NCI-H1436 treated with DMSO at 0.1 percent for 48 hours (cell line): ENCODE measurements at places on chromosomes 16 and 17.

- no peak for DNase-seq
These were observed 445.7 kb downstream of the UTP18 start for GRCh38 chr17:51706093-51706492.

GRCh38 chr16:31695667-31696066, 168.0 kb downstream of the AHSP start:
- DNase-seq, result no peak

GRCh38 chr16:88289561-88289960, 93.2 kb upstream of the ZNF469 start:
- DNase-seq, result no peak

GRCh38 chr16:28910086-28911031, 14.7 kb downstream of the RABEP2 start:
- no peak for DNase-seq

DNA sequence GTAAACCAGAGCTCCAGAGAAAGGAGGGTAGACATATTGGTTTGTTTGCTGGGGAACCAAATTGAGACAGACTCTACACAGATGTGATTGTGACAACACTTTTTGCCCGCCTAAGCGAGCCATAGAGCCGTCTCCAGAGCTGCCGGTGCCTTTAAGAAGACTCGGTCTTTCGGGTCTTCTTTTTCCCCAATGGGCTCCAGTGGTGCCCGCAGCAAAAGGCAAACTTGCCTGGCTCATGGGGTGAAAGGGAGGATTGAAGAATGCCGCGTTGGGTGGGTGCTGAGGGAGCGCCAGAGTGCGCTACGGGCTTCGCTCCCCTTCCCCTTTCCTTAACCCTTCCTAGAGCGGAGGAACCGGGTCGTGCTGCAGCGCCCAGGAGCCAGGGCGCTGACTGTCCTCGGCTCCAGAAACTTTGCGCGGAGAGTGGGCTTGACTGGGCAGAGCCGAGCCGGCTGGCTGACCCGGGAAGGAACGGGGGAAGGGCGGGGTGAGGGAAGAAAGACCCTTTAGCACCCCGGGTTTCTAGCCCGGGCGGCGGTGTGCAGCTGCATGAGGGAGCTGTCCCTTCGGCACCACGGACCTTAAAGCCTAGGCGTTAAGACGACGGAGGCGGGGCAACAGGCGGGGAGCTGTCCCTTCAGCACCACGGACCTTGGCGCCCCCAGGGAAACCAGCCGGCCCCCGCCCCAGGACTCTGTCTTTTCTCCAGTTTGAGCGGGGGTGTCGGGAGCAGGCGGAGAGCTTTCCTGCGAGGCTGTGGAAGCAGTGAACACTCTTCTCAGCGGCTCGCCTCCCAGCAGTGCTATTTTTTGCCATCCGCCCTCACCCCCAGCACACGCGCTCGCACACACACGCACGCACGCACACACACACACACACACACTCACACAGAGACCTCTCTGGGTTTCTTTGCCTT, at the start of gene CACNG3:
Gene CACNG3, plus strand, starts transcription at position 880 of the 916 bp plus-strand sequence. CDS start 420 bp downstream, outside the sequence.
- DNase-seq, result no peak

DNA sequence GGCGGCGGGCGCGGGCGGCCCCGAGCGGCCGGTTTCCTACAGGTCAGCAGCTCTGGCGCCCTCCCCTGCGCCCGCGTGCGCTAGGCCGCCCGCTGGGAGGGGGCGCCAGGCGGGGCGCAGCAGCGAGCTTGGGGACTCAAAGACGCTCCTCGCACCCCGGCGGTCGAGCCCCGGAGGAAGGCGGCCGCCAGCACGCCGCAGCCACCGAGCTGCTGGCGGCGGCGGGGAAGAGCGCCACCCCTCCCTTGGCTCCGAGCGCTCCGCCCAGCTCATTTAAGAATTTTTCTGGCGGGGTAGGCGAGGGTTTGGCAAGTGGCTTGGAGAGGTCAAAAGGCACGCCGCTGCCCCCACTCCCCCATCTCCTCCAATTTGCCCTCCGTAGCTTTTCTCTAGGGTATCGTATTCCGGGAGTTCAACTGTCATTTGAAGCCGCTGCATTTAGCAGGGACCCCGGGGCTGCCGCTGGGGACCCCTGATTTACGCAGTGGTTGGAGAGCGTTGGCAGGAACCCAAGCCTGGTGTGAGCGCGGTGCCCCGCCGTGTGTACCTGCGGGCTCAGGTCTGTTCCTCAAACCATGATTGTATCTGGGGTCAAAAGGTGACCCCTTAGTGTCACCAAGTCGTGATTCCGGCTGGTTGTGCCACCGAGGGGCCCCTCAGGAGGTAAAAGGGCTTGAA, 59.5 kb upstream of the GSE1 start:
- DNase-seq, result no peak

- no peak for DNase-seq
These were observed 650.4 kb downstream of the WWOX start for GRCh38 chr16:78749745-78750268.

DNA sequence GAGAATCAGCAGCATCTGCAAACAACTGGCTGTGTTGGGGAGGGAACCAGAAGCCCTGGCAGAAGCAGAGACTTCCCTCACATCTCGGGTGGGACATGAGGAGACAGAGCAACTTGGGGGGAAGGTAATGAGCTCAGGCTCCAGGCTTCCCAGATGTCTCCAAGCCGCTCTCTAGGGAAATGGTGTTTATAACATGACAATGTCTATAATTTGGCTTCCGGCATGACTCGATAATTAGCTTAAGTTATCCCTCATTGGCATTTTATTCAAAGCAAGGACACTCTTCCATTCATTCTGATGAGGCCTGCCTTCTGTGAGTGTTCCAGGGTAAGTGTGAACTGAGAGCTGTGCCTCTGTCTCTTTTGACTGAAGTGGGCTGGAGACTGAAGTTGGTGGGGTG, 14.7 kb upstream of the MLLT6 start:
- peak; percentile 38 for DNase-seq

DNA sequence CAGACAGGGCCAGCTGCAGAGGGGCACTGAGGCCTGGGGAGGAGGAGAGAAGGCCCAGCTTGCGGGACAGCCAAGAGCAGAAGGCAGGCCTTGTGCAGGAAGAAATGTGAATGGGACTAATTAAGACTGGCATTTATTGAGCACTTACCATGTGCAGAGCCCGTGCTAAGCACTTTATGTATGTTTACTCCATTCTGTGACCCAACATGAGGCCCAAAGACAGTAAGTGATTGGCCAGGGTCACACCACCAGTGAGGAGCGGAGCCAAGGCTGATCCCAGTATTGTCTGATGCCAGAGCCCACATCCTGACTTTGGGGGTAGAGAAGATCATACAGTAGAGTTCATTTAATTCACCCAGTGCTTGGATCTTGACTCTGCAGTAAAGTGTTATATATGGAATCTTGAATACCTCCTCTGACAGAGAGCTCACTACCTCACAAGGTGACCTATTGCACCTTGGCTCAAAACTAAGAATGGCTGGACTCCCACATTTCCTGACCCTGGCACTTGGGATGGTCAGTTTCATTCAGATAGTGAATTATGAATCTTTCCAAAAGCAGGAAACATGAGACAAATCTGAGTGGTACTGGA, 13.6 kb downstream of the KATNB1 start:
- no peak for DNase-seq

GRCh38 chr17:29661213-29661612, 38.5 kb upstream of the CORO6 start:
- DNase-seq, result peak; percentile 20

- no peak for DNase-seq
These were observed 56.0 kb downstream of the TNFRSF13B start for GRCh38 chr17:16915752-16916556.

GRCh38 chr17:16406742-16407674, 8.4 kb upstream of the TRPV2 start:
- DNase-seq, result peak; percentile 19

GRCh38 chr16:15398618-15399316, 3.2 kb downstream of the MPV17L start:
- DNase-seq, result no peak

DNA sequence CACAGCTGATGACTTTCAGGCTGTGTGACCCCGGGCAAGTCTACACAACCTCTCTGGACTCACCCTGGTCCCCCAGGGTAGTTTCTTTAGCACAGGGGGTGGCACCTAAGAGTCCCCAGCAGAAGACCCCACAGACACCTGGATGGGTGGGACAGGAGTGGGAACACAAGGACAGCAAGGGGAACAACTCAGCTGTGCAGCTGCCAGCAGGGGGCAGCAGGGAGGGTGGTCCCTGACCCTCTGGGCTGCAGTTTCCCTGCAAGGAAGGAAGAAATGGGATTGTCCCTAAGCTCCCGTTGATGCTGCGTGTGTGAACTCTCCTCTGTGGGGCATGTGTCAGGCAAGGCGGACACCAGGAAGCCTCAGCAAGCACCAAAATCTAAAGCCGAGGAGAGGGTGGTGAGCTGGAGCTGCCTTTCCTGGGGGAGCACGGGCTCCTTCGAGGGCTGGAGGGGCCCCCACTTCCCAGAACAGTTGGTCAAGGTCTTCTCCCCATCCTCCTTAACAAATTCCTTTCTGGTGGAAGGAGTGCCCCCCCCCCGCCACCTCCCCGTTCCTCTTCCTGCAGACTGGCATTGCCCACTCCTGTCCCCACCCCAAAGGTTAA, 24.1 kb upstream of the CDH5 start:
- no peak for DNase-seq

DNA sequence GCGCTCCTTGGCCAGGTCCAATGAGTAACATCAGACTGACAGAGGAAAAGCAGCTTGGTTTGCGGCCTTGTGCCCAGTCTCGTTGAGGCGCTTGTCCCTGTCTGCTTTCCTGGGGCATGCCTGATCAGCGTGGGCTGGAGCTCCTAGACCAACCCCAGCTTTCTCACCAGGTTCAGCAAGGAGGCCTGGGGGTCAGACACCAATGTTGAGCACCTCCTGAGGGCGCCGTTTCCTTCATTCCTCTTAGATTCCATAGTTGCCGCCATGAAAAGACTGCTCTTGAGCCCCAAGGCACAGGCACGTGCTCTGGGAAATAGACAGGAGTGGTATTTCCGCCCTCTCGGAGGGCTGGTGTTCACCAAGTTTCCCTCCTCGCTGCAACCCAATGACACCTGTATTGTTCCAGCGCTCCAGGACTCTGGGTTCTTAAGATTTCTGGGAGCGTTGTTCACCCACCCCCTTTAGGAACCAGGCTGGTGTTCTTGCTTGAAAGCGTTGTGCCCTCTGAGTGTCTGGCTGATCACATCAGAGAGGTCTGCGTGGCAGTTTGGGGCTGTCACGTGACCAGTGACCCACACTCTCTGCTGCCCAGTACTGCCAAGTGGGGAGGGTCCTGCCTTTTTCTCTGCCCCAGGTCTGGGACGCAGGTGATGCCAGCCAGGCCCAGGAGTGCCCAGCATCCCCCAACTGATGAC, 18.0 kb downstream of the KCTD2 start:
- DNase-seq, result no peak

DNA sequence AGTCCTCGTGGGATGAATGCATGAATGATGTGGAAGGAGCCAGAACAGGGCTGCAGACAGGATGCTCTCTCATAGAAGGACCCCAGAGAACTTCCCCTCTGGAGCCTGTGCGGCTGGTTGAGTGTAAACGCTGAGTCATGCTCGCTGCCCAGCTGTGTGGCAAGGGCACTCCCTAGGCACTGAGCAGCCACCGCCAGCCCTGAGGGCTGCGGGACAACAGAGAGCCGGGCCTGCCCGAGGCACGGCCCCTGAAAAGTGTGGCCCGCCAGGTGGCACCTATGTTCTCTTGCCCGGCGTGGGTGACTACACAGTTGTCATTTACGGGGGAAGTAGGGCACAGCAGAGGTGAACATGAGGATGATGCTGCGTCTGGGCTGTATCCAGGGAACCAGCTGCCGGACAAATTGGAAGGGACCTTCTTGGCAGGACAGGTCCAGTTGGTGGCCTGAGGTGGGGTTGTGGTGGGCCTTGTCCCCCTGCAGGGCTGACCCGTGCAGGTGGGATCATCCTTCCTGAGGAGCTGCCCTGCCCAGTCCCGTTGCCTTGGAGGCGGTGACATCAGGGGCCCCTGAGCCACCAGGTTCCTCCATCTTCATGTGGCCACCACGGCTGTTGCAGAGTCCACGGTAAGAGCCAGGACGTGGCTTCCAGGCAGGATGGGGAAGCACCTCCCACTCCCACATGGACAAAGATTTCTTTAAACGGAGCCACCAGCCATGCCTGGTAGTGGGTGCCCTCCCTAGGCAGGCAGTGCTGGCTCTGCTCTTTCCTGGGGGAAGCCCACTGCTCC, 94.8 kb upstream of the CBX4 start:
- DNase-seq, result no peak

DNA sequence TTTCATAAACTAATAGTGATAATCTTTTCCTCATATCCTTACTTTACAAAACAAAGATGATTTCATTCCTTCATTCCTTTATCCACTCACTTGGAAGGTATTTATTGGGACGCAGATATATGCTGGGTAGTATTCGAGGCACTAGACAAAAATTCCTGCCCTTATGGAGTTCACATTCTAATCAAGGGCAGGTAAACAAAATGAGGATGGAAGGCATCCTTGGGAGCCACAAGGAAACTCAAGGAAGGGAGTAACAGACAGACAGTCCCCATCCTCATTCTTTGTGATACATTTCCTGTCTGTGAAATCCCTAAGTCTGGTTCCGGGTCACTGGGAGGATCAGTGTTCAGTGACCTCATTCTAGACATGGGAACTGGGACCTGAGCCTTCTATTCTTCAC, 45.2 kb downstream of the SLC6A2 start:
- DNase-seq, result no peak

DNA sequence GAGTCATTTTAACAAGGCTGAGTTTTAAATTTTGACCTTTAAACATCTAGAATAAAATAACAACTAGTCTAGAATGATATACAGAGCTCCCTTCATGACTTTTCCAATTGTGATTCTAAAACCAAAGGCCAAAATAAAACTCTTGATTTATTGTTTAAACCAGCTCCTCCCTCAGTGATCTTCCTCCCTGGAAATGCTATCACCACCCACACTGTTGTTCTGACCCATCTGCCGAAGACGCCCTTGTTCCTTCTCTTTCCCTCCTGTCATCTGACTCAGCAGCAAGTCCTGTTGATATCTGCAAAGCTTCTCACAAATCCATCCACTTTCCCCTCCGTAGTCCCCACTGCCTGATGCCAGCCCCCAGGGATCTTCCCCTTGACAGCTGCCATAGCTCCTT, 231.6 kb upstream of the DYNLRB2 start:
- DNase-seq, result no peak

DNA sequence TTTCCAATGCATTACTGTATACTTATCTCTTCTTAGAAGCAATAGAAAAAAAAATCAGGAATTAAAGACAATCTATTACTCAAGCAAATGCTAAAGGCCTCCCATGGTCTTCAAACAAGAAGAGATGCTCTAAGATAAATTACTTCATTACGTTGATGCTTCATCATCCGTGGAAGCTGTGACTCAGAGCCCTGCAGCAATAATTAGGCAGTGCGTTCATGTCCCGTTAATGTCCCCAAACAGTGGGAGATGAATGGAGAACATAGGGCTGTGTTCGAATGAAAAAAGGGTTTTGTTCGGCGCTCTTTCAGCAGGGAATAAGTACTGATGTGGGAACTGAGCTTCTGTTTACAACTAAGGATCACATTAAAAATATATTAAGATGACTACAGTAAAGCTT, 15.9 kb upstream of the PDXDC1 start:
- no peak for DNase-seq
